ENCODE measurements at places on chromosomes 13 and 19.

DNA sequence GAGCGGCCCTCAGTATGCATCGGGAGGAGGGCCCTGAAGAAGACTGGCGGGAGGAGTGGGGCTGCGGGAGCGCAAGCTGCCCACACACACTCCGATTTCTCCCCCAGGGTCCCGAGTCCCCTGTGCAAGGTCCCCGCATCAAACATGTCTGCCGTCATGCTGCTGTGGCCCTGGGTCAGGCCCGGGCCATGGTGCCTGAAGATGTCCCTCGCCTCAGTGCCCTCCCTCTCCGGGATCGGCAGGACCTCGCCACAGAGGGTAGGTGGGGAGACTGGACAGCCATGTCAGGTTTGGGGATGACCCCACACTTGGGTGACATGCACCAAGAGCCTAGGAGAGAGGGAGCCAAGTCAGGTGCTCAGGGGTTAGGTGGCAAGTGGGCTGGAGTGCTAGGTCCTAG, 4.7 kb downstream of the KMT2B start:
- peaks cover 19% of the 10 kb centered on the region for H3K36me3 ChIP-seq
- DNase-seq = no peak
- H3K4me3 ChIP-seq = no peak overlapping the region
- H3K4me1 ChIP-seq = peaks cover 35% of the 10 kb centered on the region

- H3K4me3 ChIP-seq = peak overlapping the region; percentile 82
- peaks cover 21% of the 10 kb centered on the region for H3K27me3 ChIP-seq
- H3K36me3 ChIP-seq = no peaks in the 10 kb centered on the region
- peak; percentile 72 for DNase-seq
- no peak overlapping the region for H3K27ac ChIP-seq
Observed at GRCh38 chr19:13060964-13061927, 41.4 kb downstream of the LYL1 start.

DNA sequence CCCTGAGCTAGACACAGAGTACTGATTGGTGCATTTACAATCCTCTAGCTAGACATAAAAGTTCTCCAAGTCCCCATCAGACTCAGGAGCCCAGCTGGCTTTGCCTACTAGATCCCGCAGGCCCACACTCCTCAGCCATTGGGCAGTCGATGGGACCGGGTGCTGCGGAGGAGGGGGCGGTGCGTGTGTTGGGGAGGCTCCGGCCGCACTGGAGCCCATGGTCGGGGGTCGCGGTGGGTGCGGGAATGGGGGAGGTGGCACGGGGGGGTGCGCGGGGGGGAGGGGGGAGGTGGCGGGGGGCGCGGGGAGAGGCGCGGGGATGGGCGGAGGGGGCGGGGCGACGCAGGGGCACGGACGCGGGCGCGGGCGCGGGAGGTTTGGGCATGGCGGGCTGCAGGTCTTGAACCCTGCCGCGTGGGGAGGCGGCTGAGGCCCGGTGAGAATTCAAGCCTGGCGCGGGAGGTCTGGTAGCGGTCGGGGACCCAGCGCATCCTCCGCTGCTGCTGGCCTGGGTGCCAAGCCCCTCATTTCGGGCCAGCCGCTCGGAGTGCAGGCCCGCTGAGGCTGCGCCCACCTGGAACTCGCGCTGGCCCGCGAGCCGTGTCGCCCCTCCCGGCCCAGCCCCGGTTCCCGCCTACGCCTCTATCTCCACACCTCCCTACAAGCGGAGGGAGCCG, 674.1 kb downstream of the SLITRK5 start:
- no peak for DNase-seq
- no peaks in the 10 kb centered on the region for H3K27me3 ChIP-seq
- peaks cover 11% of the 10 kb centered on the region for H3K36me3 ChIP-seq
- no peak overlapping the region for H3K4me3 ChIP-seq
- no peak overlapping the region for H3K27ac ChIP-seq

DNA sequence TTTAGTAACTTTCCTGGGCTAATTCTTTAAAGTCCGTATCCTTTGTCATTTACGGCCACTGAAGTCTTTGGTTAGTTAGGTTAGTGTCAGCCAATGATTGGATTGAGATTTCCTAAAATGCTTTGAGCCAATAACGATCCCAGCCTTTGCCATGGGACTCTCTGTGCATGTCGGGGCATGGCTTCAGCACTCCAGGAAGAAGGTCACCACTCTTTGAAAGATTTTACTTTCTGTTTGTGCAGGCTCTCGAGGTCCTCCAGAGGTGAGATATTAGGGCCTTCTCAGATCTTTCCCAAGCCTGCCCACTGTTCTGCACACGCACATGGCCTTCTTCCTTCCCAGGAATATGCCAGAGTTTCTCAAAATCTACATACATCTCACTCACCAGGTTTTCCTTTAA, 153.7 kb upstream of the ARGLU1 start:
- no peak overlapping the region for H3K4me3 ChIP-seq
- no peaks in the 10 kb centered on the region for H3K4me1 ChIP-seq
- no peak overlapping the region for H3K27ac ChIP-seq
- H3K36me3 ChIP-seq = peaks cover 6% of the 10 kb centered on the region
- no peak for DNase-seq
- no peaks in the 10 kb centered on the region for H3K27me3 ChIP-seq

DNA sequence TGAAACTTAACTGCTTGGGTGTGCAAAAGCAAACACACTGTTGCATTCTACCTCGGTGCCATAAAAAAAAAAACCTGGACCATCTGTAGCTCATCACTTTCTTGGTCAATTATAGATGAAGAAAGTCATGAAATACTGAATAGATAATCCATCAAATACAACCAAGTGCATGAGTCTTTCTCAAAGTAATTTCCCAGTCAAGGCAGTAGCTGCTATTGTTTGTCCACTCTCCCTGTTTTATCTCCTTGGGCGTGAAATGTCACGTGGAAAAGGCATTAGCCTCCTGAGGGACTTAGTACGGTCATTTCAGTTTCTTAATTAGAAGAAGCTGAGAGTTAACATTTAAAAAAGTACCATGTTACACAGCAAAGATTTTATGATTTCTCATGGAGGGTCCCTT, 1697.9 kb downstream of the PCDH9 start:
- no peak overlapping the region for H3K27ac ChIP-seq
- no peaks in the 10 kb centered on the region for H3K27me3 ChIP-seq
- H3K4me3 ChIP-seq = no peak overlapping the region
- H3K36me3 ChIP-seq = no peaks in the 10 kb centered on the region
- no peak for DNase-seq

DNA sequence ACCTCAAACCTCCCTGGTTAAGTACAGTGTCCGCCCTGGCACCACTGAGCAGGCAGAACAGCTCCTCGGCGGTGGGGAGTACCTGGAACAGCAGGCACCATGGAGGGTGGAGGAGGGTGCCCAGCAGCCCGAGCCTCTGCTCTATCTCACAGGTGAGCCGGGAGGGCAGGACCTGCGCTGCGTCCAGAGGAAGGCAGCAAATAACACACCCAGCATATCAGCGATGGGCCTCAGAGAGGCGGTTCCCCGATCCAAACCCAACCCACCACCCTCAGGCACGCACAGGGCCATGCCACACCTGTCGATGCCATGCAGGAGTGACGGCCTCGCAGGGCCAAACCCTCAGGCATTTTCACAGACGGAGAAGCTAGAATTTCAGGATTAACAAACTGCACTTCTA, 11.8 kb downstream of the PEPD start:
- no peaks in the 10 kb centered on the region for H3K36me3 ChIP-seq
- H3K4me1 ChIP-seq = peaks cover 36% of the 10 kb centered on the region
- no peaks in the 10 kb centered on the region for H3K27me3 ChIP-seq
- no peak overlapping the region for H3K4me3 ChIP-seq

- no peak overlapping the region for H3K4me3 ChIP-seq
- DNase-seq = no peak
- H3K27me3 ChIP-seq = no peaks in the 10 kb centered on the region
- H3K27ac ChIP-seq = no peak overlapping the region
- no peaks in the 10 kb centered on the region for H3K36me3 ChIP-seq
- H3K4me1 ChIP-seq = no peaks in the 10 kb centered on the region
Observed at GRCh38 chr13:37752146-37752545, 117.4 kb downstream of the TRPC4 start.

GRCh38 chr13:88153353-88153752, 482.2 kb downstream of the SLITRK5 start:
- H3K27me3 ChIP-seq = no peaks in the 10 kb centered on the region
- no peaks in the 10 kb centered on the region for H3K36me3 ChIP-seq
- no peak overlapping the region for H3K4me3 ChIP-seq

DNA sequence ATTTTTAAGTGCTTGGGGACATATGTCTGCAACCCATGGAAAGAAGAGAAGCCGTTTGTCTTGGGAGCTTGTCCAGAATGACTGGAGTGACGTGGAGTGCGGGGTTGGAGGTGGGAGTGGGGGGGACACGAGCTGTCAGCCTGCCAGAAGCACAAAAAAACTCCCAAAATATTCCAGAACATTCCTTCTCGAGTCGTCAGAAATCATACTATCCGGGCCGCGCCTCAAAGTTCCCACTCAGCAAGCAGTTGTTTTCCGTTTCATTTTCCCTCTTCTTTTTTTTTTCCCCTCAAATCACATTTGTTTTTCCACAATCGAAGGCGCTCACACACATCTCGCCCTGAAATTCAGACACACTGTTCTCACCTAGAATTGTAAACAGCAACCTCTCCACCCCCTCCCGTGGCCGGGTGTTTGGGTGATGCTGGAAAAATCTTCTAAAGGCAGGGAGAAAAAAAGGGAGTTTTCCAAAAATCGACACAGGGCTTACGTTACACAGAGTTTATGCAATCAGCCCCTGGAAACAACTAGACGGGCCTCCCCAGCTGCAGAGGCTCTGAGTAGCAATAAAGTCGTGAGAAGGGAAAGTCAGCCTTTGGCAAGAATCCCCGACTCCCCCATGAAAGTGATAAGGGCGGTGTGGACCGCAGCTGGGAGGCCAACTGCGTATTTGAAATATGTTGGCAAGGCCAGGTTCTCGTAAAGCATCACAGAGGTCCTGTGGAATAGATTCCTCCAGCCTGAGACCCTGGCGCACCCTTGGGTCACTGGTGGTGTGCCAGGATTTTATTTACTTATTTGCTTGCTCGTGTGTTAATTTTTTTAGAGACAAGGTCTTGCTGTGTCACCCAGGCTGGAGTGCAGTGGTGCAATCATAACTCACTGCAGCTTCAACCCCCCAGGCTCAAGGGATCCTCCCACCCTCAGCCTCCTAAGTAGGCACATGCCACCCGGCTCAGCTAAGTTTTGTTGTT, 31.2 kb upstream of the KLF2 start:
- peak overlapping the region; percentile 22 for H3K27ac ChIP-seq
- H3K4me1 ChIP-seq = no peaks in the 10 kb centered on the region
- H3K4me3 ChIP-seq = no peak overlapping the region
- no peaks in the 10 kb centered on the region for H3K36me3 ChIP-seq

DNA sequence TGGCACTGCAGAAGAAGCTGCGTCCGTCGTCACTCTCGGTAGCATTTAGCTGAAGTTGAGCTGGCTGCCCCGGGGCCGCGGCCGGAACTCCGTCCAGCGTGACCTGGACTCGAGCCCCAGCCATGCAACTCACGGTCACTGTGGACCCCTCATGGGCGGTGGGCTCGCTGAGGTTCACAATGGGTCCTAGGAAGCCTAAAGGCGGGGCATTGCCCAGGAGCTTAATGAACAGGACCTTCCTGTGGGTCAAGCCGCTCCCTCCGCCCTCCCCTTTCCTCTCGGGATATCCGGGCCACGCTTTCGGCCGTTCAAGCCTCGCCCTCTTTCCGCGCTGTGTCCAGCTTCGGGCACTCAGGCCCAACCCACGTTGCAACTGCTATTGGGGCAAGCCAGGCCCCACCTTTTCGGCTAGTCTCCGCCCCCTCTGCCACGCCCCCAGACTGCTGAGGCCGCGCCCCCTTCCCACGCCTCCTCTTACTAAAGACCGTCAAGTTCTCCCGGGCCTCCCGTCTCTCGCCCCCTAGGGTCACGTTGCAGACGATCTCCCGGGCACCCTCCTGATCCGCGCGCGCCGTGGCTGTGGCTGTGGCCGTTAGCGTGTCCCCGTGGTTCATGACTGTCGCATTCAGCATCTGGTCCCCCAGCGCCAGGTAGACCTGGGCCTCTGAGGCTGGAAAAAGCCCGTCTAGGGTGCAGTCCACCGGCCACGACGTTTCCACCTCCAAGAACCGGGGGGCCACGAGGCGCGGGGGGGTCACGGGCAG, 1.4 kb upstream of the RAVER1 start:
- H3K4me3 ChIP-seq = peak overlapping the region; percentile 96
- H3K27me3 ChIP-seq = no peaks in the 10 kb centered on the region
- H3K4me1 ChIP-seq = peaks cover 33% of the 10 kb centered on the region
- no peak overlapping the region for H3K27ac ChIP-seq
- peak; percentile 56 for DNase-seq
- H3K36me3 ChIP-seq = no peaks in the 10 kb centered on the region

DNA sequence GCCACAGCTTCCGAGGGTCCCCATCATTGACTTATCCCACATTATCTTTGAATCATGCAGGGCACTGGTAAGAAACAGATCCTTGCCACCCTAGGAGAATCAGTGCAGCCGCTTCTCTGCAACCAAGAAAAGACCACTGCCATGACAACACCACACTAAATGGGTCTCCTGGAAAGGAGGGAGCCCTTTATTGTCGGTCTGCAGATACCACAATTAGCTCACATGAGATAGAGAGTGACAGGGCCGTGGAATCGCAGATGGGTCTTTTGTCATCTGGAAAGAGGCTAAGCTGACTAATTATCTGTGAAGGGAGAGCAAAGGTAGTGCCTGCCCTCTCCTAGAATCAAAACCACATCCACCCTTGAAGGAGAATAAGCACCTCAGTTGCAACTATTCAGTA, 178.3 kb upstream of the MYO16 start:
- H3K4me1 ChIP-seq = no peaks in the 10 kb centered on the region
- H3K4me3 ChIP-seq = no peak overlapping the region
- no peaks in the 10 kb centered on the region for H3K27me3 ChIP-seq

GRCh38 chr19:8505680-8506401, 3.4 kb upstream of the PRAM1 start:
- H3K4me1 ChIP-seq = peaks cover 4% of the 10 kb centered on the region
- no peaks in the 10 kb centered on the region for H3K27me3 ChIP-seq
- peak overlapping the region; percentile 85 for H3K4me3 ChIP-seq
- DNase-seq = no peak
- no peak overlapping the region for H3K27ac ChIP-seq
- H3K36me3 ChIP-seq = no peaks in the 10 kb centered on the region

DNA sequence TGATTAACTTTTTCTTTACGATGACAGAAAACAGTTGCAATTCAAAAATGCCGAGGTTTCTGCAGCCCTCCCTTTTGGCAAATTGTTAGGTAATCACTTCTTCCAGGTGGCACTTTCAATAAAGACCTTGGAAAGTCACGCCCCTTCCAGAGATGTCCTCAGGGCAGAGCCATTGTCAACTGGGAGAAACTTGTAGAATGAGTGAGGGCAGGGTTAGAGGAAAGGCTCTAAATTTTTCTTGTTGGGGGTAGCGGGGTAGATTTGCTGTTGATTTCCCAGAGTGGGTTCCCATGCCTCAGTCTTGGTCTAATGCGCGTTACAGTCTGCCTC, 421.1 kb downstream of the FGF9 start:
- DNase-seq = no peak
- H3K4me1 ChIP-seq = peaks cover 4% of the 10 kb centered on the region
- no peak overlapping the region for H3K4me3 ChIP-seq
- no peaks in the 10 kb centered on the region for H3K36me3 ChIP-seq
- no peaks in the 10 kb centered on the region for H3K27me3 ChIP-seq
- H3K27ac ChIP-seq = no peak overlapping the region

GRCh38 chr13:112998521-112999280, 29.7 kb downstream of the MCF2L start:
- H3K27ac ChIP-seq = no peak overlapping the region
- H3K4me1 ChIP-seq = no peaks in the 10 kb centered on the region
- no peaks in the 10 kb centered on the region for H3K27me3 ChIP-seq
- H3K4me3 ChIP-seq = no peak overlapping the region

GRCh38 chr19:45025264-45025663, 13.6 kb upstream of the CLASRP start:
- H3K27ac ChIP-seq = no peak overlapping the region
- no peak overlapping the region for H3K4me3 ChIP-seq
- no peaks in the 10 kb centered on the region for H3K4me1 ChIP-seq

GRCh38 chr13:53494406-53494805, 465.8 kb downstream of the OLFM4 start:
- no peaks in the 10 kb centered on the region for H3K4me1 ChIP-seq
- H3K4me3 ChIP-seq = no peak overlapping the region
- no peak for DNase-seq
- H3K36me3 ChIP-seq = no peaks in the 10 kb centered on the region

All from natural killer cell treated with Interleukin-12 subunit alpha and Interleukin-12 subunit beta and Interleukin-15 and Interleukin-18, amount 100 ng/mL, for 72 hours (primary cell).